ENCODE measurements at places on chromosomes 7 and 10.

DNA sequence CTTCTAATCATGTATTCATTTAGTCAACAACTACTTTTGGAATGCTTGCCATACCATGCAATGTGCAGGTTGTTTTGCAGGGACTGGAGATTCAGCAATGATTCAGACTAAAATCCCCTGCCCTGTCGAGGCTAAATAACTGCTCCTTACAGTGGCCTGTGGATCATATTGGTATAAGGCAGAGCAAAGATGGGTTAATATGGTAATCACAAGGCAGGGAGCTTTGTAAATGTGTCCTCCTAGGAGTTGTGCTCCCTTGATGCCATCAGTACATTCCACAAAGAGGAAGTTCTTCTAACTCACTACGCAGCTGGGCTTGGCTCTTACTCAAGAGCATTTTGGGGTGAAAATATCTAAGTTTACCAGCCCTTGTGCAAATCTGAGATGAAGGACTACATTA is 614 bp upstream of the IFIT2 start:
- DNase-seq: no peak

- DNase-seq: no peak
Measured at GRCh38 chr7:144487901-144488300, 84.4 kb upstream of the NOBOX start.

DNA sequence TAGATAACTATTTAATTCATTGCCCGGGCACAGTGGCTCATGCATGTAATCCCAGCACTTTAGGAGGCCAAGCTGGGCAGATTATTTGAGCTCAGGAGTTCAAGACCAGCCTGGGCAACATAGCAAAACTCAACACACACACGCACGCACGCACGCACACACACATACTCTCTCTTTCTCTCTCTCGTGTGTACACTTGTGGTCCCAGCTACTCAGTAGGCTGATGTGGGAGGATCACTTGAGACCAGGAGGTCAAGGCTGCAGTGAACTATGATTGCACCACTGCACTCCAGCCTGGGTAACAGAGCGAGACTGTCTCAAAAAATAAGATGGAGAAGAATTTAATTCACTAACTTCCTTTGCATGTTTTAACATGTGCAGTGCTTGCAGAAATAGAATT is 38.1 kb downstream of the PTPN12 start:
- no peak for DNase-seq

- DNase-seq: no peak
Measured at GRCh38 chr7:106283501-106283830, 1.3 kb downstream of the NAMPT start.

DNA sequence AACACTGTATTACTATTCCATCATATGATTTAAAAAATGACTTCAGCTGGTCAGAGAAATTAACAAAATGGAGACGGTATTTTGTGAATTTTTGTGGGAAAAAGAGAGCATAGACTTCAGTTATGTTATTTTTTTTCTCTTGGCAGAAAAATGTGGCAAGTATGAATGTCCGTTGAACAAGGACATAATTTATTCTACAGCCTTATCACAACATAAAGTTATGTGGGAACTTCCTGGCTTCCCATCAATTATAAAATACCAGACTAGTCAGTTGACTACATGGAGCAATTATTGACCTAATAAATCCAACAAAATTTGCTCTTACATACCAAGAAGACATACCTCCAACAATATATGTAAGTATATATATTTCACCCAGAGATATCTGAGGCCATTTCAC is 88.6 kb upstream of the PPP1R3A start:
- no peak for DNase-seq

DNA sequence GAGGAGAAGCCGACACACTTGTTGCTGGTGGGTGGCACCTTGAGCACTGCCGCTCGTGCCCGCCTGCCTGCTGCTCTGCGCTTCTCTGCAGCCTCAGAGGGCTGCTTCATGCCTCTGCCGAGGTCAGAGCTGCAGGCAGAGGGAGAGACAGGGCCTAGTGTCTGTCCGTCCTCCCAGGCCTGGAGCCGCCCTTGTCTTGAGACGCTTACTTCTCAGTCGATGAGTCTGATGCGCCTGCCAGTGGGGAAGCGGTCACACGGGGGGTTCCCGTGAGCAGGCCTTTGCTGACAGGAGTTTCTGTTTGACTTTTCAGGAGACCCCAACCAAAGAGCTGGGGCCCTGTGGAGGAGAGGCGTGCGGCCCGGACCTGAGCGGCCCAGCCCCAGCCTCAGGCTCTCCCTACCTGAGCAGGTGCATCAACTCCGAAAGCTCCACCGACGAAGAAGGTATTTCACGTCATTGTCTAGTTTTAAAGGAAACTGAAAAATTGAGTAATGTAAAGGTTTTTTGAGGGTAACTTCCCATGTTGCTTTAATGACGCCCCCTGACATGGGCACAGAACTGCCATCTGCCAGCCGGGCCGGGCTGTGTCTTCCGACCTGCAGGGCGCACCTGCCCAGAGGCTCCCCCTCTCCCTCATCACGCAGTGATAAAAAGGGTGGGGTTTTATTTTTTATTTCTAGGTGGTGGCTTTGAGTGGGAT is 7.8 kb upstream of the BHLHA15 start:
- no peak for DNase-seq

DNA sequence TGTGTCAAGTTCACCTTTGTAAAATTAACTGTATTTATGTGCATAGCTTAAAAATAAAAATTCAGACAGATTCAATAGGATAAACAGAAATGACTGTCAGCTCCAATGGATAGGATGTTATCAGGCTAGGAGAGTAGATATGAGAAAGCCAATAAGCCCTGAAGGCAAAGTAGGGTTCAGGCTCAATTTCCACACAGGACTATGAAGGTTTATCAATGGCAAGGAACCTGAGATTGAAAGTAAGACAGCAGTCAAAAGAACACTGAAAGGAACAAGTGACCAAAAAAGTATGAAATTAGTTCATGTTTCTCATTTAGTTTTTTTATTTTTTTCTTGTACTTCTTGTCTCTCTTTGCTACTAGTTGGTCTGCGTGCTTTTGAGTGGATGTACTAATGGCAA is 121.4 kb downstream of the ELMO1 start:
- DNase-seq: no peak

DNA sequence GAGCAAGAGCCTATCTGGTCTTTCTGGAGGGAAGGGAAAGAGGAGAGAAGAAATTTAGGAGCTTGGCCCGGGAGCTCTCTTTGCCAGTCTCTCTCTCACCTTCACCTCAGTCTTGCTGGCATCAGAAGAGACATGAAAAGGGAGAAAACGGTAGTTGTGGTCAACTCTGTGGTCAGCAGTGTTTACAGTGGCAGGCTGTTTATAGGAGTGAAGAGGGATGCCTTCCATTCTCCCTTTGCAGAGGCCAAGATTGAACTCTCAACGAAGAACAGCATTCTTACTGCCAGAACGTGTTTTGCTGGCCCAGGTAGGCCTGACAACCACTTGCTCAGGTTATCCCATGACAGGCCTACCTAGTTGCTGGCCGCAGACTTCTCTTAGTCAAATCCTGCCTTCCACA is 133.3 kb downstream of the CCDC3 start:
- DNase-seq: no peak

- DNase-seq: no peak
Measured at GRCh38 chr10:21673668-21674067, 139.6 kb downstream of the MLLT10 start.

DNA sequence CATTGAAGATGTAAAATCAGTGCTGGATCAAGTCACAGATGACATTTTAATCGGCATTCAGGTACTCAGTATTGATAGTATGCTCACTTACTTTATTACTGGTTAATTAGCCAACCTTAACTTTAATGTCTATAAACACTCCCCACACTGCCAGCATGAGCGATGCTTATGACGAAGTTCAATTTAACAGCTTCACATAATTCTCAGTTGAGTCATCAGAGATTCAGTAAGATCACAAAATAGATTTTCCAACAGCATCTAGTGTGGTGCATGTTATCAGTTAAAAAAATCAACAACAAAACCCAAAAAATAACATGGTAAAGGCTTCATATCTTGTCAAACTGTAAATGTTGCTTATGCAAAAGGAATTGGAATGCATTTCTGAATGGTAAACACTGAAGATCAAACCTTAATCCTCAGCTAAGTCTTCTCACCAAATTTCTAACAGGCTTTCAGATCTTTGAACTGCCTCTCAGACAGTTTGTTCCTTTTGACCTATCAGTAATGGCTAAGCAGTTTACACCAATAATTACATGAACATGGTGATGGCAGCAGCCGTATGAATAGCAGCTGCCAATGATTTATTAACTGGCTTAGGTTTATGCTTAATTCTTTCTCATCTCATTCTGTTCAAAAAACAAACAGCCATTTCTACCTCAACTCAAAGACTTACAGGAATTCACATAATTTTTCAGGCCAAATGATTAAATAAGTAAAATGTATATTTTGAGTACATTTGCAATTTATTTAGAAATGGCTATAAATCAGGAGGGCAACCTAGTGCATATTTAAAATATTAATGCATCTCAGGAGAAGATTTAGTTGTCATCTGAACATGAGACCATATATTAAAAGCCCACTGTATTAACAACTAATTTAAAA is 98.5 kb downstream of the CABCOCO1 start:
- no peak for DNase-seq

DNA sequence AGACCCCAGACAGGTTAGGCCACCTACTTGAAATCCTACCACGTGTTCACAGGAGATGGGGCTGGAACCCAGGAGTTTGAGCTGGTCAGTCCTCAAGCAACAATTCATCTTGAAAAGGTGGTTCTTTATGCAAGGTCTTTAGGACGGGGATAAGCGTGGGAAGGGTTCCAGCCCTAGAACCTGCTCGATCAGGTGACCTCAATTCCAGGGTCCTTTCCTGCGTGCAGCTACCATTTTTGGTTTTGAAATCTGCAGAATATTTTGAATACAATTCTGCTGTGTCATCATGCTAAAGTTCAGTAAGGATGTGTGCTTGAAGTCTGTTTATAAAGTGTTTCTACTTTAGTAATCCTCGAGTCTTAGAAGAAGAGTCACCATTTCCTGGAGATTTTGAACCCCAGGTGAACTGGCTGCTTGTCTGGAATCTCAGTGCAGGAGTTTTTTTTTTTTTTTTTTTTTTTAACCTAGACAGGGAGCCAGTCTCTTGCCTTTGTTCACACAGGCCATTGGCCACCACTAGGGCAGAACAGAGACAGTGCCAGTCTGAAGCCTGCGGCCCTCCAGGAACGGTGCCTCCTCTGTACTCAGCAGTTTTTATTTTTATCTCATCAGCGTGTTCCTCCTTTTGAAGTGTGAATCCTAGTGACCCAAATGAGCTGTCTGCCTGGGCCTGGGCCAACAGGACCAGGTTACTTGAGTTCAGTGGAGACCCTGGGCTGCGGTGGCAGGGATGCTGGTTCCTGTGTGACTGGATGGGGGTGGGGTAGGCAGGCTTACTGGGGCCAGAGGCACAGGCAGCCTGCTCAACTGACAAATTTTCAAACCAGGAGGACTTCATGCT is 54.6 kb downstream of the EEPD1 start:
- DNase-seq: peak; percentile 44

DNA sequence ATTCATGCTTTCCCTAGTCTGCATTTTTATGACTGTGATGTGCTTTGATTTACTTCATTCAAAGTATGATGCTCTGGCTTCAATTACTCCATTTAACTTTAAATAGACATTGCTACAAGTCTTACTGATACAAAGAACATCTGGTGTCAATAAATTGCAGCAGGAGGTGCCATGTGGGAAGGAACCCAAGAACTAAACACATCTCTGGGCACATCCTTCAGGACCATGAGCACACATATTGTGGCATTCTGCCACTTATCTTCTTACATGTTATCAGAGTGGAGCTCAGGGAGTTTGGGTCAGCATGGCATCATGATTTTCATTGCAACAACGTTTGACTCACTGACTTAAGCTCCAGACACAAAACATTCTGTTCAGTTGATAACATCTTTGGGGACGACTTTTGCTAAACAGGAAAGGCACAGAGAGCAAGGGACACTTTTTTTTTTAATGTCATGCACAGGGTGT is 227.0 kb downstream of the DKK1 start:
- no peak for DNase-seq

DNA sequence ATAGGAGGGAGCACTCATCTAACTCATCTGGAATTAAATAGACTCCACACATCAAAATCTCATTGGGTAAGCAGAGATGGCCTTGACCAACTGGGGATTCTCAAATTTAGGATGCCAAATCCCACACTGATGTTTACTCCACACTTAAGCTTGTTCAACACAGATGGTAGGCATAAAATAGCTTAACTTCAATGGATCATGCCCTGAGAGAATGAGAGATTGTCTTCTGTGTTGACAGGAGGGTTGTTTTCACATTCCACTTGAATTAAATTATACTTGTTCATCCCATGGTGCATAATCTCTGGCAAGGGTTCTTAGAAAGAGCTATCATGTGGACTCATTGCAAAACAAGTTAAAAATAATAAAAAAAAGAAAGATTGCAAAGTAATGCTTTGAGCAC is 391.4 kb downstream of the PLXDC2 start:
- DNase-seq: no peak

DNA sequence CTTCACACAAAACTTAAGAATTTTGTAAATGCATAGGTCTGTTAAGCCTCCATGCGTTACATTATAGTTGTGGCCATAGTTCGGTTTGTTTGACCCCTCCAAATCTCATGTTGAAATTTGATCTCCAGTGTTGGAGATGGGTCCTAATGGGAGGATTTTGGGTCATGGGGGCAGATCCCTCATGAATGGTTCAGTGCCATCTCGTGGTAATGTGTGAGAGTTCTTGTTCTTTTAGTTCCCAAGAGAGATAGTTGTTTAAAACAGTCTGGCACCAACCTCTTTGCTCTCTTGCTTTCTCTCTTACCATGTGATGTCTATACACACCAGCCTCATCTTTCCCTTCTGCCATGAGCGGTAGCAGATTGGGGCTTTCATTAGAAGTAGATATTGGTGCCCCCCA is 264.3 kb downstream of the TCF7L2 start:
- DNase-seq: no peak

DNA sequence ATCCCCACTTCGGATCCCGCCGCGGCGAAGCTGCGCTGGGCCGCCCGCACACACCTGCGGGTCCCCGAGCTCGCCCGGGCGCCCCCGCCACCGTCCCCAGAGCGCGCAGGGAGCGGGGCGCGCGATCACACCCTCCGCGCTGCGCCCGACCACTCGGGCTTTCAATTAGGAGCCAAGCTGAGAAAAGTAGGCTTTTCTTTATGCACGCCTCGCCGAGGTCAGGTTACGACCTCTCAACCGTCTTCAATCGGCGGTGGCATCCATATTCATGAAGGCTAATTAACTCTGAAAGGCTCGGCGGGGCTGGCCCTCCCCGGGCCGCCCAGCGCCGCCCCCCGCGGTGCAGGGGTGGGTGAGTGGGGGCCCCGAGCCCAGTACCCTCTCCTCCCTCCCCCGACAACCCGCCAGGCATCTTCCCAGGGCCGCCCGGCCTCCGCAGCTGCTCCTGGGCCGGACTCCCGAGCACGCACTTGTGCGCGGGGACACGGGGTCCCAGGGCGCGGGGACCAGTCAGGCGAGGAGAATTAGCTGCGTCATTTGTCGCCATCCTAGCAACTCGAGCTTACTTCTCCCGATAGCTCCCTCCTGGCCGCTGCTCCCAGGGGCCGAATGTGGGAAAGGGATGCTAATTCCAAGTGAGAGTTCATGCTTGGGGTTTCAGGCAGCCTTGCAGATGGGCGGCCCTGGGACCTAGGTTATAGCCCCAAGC is 155.5 kb upstream of the LYZL2 start:
- DNase-seq: peak; percentile 87

Measured in posterior cingulate gyrus (tissue), 11 donors.